Lung microvascular endothelial cell (primary cell): ENCODE measurements at places on chromosomes 16 and 17.

DNA sequence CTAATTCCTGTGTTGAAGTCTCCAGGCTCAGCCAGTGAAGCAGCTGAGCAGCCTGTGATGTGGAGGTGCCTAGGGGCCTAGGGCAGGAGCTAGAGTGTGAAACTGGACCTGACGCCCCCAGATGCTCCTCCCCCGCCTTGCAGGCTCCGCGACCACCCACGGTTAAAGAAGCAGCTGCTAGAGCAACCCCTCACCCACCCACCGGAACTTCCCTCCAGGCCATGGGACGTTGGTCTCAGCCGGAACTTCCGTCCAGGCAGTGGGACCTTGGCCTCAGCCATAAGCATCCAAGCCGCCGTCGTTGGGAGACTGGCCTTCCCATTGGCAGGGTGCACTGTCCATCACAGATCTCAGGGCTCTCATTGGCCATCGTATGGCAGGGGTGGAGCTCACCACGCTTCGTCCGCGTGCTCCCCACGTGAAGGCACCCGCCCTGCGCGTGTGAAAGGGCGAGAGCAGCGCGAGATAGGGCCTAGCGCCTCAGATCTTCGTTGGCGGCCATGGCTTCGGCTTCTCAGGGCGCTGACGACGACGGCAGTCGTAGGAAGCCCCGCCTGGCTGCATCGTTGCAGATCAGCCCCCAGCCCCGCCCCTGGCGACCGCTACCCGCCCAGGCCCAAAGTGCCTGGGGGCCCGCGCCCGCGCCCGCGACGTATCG, at the start of gene ADAD2:
TSS of gene ADAD2 (plus strand) at position 427 of the 658 bp plus-strand sequence. CDS start at position 501, 74 bp downstream.
- DNase-seq, result no peak

DNA sequence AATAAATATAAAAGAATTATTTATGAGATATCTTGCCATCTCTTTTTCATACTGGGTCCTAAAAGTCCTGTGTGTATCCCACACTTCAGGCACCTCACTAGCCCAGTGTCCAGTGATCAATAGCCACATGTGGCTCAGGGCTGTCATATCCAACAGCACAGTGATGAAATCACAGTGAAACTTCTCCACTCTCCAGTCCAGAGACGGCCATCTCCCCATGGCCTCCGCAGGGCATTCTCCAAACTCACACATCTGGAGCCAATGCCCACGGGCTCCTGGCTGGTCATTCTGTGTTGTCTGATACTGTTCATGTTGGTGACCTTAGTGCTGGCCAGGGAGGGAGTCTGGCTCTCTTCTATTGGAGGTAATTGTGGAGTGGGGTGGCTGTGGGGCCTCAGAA, 125.2 kb upstream of the SDK2 start:
- no peak for DNase-seq

DNA sequence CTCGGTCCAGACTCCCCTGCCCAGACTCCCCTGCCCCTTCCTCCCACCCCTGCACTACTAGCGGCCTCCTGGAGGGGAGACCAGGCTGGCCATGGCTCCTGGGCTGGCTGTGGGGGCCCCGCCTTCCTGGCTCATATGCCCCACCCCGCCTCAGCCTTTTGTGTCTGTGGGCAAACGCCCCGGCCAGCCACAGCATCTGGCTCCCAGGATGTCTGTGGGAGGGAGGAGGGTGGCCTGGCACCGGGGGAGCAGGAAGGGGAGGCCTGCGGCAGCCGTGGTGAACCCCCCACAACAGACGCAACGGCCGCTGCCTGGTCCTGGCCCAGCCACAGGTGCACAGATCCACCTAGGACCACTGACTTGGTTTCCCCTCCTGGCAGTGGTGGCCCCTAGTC, 32.9 kb downstream of the BAHCC1 start:
- no peak for DNase-seq

GRCh38 chr17:68595496-68595895, 5.7 kb downstream of the FAM20A start:
- DNase-seq, result no peak

DNA sequence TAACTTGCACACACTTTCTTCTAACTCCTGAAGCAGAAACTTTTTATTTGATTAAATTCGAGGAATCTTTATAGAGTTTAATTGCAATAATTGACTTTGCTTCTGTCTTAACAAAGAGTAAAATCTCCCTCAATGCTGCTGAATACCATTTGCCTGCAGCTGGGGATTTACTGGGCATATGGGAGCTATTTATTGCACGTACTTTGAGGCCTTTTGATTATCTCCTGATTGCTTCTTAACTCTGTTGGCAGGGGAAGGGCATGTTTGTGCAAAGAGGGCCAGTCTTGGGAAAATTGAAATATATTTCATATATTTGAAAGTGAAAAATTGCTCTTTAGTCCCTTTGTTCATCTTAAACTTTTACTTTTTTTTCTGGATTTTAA, 156.8 kb upstream of the CHMP6 start:
- DNase-seq, result no peak

- peak; percentile 94 for DNase-seq
Observed at GRCh38 chr17:32877164-32877764, 340 bp upstream of the MYO1D start.

DNA sequence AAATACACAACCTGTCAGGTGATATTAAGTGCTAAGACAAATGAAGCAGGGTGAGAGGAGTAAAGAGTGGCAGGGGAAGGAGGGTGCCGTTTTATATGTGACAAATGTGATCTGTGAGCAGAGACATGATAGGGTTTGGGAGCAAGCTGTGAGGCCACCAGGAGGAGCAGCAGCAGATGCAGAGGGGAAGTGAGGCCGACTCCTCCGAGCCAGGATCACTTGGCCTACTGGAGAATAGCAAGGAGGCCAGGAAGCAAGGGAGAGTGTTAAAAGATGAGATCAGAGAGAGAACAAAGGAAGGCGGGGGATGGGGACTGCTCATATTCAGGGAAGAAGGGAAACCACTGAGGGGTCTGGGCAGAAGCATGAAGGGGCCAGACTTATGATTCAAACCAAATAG, 129.4 kb downstream of the TANGO6 start:
- no peak for DNase-seq

GRCh38 chr17:64064331-64064730, 43.9 kb upstream of the ICAM2 start:
- no peak for DNase-seq
